ENCODE measurements at places on chromosomes 1 and 21.

DNA sequence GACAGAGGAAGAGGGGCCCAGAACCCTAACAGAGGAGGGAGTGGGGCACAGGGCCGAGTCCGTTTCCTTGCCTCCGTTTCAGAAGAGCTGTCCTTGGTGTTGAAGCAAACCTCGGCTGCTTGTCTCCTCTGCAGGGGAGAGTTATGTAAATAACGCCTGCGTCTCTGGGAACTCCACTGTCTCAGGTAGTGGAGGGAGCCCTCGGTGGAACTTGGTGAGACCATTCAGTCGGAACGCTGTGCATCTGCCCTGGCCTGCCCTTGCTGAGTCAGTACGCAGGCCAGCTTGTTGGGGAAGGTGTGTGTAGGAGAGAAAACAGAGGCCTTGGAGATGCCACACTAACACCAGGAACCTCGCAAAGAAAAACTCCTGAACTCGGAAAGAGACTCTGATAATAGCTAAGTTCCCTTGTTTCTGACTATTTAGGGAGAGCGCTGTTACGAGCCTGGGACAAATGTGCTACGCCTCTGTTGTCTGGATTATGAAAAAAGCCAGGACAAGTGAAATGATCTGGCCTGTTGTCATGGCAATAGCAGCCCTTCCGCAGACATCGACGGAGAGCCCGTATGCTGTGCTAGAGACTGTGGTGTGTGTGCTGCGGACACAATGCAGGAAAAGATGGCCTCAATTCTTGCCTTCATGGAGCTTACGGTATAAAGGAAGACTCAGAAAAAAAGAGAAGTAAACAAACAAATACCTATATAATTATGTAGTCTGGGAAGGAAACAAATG, 94.6 kb upstream of the AKT3 start:
- no peak for DNase-seq

DNA sequence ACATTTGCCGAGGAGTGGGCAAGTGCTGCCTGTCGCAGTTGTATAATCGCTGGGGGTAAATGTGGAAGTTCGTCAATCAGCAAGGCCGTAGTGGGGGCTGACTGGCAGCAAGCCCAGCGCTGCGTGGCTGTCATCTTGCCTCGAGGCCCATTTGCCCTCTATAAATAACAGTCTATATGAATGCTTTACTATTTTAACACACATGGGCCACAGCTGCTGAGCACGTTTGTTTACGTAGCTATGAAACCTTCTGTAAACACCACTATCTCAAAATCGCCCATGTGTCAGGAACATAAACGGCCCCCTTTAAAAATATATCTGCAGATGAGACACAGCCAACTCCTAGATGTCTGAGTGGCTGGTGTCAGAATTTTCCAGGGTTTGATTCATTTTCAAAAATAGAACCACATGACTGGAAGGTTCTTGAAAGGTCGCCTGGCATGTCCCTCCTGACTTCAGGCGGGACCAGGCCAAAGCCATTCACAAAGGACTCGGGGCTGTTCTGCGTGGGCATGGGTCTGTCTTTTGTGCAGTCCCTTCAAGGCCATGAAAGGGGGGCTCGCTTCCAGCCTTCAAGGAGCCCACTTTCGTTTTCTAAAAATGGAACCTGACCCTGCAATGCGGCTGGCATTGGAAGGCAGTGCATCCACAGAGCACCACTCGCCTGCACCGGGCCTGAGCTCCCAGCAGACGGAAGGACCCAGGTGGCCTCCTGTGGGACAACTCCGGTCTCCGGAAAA, 205.5 kb downstream of the KCNJ6 start:
- no peak for DNase-seq

- no peak for DNase-seq
Measured at GRCh38 chr21:42049578-42050430, 21.3 kb upstream of the UMODL1 start.

DNA sequence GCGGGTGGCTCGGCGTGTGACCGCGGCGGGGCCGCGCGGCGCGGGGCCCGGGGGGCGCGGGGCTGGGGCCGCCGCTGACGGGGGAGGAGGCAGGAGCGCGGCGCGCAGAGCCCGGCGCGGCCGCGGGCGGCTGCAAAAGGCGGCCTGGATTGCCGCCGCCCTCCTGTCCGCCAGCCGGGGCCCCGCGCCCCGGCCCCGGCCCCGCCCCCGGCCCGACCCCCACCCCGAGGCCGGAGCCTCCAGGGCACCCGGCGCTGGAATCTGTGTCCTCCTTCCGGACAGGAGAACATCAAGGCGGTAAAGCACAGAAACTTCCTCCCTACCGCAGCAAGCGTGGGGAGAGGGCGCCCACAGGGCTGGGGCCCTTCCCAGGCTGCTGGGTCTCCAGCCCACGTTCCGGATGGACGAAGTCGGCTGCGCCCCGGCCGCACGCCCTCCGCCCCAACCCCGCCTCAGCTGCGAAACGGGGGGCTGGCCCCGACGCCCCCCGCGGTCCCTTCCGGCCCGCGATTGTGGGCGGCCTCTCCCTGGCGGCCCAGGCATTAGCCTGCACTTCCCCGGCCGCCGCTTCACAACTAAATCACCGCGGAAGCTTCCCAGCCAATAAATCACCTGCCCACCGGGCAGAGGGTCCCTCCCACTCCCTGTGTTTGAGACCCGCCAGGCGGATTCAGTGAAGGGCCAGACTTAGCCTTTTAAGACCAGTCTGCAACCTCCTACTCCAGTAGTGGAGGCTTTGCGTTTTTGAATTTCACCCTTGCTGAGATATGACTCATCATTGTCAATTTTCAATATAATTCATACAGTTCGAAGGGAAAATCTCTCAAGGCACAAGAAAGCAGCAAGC, 106.0 kb downstream of the SLC45A1 start:
- peak; percentile 57 for DNase-seq

GRCh38 chr1:64584479-64584878, 114.5 kb downstream of the CACHD1 start:
- no peak for DNase-seq

GRCh38 chr21:28633839-28634555, 358.7 kb downstream of the LTN1 start:
- no peak for DNase-seq

DNA sequence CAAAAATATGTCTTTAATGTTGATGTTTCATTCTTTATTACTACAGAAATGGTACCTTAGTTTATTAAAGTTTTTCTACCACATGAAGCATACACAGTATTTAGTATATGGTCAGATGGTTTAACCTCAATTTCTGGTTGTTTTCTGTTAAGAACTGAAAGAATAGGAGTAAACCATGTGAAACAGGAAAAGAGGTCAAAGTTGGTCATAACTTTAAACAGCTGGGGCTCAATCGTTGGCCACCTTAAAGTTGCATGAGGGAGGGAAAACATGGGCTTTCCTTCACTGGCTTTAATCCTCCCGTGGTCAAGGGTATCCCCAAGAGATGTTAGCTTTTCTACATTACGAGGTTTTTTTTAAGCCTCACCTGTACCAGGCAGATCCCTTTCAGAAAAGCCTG, 483.3 kb upstream of the ADAMTS5 start:
- DNase-seq, result no peak

DNA sequence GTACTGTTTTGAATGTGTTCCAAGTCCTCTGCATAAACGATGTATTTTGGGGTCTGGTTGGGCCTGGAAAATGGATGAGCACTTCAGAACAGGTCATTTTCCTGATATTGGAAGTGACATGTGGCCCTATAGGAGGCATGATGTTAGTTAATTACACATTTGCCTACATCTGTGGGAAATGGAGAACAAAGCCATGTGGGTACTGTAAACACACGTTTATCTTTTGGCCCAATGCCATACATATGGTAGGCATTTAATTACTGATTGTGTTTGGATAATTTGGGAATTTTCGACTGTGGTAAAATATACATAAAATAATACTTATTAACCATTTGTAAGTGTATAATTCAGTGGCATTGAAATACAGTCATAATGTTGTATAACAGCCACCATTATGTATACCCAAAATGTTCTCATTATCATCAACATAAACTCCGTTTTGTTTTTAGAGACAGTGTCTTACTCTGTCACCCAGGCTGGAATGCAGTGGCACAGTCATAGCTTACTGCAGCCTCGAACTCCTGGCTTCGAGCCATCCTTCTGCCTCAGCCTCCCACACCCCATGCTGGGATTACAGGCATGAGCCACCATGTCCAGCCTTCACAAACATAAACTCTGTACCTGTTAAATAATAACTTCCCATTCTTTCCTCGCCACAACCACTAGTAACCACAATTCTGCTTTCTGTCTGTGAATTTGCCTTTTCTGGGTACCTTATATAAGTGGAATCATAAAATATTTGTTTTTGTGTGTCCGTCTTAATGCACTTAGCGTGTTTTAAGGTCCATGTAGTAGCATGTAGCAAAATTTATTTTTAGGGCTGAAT, 11.9 kb upstream of the RNPEP start:
- DNase-seq, result no peak

DNA sequence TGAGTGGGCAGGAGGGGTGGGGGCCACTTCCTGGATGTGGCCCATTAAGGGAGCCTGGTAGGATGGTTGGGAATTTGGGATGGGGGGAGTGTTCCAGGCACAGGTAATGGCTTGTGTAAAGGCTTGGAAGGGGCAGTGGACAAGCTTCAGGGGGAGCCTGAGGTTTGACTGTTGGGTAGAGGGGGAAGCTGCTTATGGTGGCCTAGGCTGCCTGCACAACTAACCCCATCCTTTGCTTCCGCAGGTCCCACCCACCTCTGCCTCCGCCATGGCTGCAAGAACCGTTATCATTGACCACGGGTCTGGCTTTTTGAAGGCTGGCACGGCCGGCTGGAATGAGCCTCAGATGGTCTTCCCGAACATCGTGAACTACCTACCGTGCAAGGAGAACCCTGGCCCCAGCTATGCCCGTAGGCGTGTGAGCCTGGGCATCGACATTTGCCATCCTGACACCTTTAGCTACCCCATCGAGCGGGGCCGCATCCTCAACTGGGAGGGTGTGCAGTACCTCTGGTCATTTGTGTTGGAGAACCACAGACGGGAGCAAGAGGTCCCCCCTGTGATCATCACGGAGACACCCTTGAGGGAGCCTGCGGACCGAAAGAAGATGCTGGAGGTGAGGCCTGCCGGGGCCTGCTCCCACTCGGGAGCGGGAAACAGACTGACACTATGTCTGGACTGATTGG, 67.8 kb downstream of the ACTL8 start:
- DNase-seq, result no peak

GRCh38 chr1:181986907-181987305, 74.6 kb downstream of the ZNF648 start:
- no peak for DNase-seq

GRCh38 chr1:85125891-85126290, 74.9 kb downstream of the SYDE2 start:
- DNase-seq, result no peak

GRCh38 chr1:225477296-225477911, 49.6 kb upstream of the LBR start:
- no peak for DNase-seq

DNA sequence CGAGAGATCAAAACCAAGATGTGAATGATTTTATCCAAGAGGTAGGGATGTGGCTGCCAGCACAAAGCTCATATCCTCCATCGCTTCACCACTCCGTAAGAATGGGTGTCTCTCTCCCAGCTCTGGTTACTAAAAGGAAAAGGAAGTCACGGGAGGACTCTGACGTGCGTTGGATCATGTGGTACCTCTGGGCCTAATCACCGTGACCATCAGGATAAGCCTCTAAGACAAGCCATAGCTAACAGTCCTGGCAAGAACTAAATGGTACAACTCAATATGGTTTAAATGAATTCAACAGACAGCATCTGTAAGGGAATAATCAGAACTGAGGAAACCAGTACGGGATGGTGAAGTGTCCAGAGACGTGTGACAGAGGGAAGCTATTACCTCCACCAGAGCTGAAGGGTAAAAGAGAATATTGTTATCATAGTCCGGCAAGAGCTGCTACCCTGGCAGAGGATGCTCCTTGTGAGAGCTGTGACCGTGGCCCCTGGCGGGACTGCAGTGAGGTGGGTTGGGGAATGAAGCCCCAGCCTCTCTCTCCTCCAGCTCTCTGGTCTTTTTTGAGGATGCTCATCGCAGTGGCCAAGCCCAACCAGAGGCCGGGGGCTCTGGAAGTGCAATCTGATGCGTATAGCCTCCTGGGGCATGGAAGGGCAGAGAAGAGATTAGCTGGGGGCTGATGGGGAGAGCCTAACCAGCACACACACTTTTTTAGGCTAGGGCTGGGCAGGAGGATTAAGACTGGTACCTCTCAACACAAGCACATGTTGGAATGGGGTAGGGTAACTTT, 54.2 kb downstream of the KIAA1614 start:
- DNase-seq, result no peak

DNA sequence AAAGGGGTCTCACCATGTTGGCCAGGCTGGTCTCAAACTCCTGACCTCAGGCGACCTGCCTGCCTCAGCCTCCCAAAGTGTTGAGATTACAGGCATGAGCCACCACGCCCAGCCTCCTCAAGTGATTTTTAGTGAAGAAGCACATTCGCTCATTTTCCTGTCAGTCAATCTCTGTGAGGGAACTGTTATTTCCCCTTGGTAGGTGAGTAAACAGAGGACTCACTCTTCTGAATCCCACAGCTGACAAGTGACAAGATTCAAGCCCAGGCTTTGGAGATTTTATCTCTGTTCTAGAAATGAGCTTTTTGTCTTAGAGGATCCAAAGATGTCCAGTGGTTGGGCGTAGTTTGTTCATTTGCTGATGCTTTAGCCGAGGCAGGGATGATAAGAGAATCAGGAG, 43.9 kb upstream of the TACSTD2 start:
- DNase-seq, result no peak

GRCh38 chr1:46804027-46804889, 5.4 kb downstream of the CYP4B1 start:
- no peak for DNase-seq

DNA sequence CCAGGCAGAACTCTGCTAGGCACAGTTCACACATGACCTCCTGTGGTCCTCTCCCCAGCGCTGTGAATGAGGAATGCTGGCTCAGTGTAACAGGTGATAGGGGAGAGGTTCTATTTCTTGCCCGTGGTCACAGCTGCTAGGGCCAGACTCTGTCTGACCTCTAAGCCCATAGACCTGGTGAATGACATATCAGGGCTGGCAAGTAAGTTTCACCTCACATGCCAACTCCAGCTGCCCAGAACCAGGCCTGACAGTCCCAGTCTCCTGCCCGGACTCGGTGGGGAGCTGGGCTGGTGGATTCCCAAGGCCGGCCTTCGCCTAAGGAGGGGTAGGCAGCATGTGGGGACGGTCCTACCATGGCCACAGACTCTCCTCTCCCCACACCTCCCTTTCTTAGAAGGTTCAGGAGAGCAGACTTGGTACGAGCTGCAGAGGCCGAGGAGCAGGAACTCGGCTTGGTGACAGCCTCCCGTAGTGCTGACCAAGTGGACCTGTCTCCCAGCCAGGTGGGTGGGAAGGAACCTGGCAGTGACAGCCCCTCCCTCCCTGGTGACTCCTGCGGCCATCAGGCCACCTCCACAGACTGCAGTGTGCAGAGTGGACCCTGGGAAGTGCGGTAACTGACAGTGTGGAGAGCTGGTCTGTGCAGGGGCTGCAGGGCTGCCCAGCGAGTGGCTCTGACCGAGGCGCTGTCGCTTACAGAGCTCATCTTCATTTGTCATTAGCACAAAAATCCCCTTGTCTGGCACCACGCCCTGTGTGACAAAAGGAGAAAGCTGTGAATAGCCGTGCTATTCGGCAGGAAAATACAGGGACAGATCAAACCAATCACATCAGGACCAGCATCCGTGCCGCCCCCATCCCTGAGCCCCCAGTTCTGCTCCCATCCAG, 74.6 kb downstream of the SCCPDH start:
- DNase-seq, result no peak

Data from activated naive CD4-positive, alpha-beta T cell treated with anti-CD3 and anti-CD28 coated beads, Interleukin-2, amount 50 U/mL, for 16 hours (primary cell).